Activated naive CD4-positive, alpha-beta T cell (primary cell): ENCODE measurements at places on chromosomes 7 and 10.

GRCh38 chr10:126518218-126519080 is 130.2 kb upstream of the ADAM12 start:
- DNase-seq: no peak

DNA sequence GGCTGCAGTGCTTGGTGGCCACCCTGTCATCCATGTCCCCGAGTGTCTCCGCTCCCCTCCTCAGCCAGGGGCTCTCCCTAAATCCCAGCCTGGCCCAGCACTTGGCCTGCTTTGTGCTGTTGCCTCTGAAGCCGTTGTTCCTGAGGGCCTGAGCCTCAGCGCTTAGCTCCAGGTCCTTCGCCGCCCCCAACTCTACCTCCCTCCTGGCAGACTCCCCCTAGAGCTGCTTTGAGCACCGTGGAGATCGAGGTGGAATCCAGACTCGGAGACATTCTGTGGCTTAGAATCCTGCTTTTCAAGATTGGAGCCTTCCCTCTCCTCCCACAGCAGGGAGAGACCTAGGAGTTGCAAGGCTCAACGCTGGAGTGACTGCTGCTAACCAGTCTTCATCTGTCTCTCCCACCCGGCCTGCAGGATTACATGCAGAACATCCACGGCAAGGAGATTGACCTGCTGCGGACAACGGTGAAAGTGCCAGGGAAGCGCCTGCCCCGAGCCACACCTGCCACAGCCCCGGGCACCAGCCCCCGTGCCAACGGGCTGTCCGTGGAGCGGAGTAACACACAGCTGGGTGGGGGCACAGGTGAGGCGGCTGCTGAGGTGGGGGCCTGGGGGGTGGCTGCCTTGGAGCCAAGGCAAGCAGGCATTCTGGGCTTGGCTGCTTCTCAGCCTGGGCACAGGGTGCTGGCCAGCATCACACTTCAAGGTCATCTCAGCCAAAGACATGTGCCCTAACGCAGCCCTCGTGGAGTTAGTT is 33.3 kb downstream of the GBX1 start:
- DNase-seq: no peak

DNA sequence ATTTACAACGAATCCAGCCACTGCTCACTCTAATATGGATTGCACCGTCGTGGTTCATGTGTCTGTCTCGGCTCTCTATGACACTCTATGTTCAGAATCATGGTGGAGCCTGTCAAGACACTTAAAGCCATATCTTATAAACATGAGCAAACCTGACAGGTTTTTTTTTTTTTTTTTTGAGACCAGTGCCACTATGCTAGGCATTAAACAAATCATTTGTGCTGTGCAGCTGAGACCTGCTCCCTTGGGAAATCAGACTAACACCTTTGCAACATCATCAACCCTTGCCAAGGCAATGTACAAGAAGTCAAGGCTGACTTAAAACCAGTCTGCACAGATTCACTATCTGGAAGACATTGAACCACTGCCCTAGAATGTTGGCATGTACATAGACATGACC is 181.2 kb upstream of the ANK3 start:
- DNase-seq: no peak

DNA sequence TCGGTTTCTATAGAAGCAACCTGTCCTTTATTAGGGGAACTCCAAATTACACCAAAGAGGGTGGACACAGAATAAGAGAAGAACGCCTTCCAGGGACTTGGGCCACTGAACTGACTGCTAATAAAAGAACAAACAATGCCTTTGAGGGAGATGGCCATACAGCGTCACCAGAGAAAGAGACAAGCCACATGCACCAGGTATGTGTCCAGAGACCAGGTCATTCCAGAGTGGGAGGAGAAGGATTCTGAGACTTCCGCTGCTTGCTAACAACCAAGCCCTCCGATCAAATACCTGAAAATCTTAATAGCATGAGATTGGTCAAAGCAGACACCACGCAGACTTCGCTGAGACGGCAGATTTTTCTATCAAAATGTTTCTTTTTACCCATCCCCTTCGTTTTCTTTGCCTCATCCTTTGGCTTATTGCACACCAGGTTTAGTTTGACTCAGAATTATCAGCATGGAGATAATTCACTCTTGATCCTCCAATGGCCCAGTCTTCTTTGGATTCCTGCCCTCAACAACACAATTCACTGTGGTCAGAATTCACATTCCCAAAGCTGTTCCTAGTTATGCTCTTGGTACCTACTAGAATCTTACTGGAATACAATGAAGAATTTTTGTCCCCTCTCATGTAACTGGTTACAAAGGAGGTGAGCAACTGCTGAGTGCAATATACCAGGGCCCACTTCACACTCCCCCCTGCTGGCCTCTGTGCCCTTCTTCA is 87.4 kb upstream of the DDC start:
- no peak for DNase-seq

GRCh38 chr10:69772933-69773704 is 28.6 kb upstream of the COL13A1 start:
- no peak for DNase-seq

DNA sequence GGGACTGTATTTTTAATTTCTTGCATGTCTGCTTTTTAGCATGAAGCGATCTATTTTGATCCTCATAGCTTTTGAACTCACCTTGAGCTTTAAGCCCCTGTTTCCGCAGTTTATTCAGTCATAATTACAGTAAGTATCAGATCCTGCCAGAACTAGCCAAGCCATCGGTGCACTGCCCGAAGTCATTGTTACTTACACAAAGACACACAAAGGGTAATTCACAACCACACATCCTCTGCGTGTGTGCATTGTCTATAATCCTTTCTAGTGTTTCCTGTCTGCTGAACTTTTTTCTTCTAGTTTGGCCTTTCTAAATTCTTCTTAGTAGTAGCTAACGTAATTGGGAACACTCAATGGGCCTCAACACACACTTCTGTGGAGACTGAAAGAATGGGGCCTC is 133.0 kb downstream of the SFMBT2 start:
- DNase-seq: no peak

DNA sequence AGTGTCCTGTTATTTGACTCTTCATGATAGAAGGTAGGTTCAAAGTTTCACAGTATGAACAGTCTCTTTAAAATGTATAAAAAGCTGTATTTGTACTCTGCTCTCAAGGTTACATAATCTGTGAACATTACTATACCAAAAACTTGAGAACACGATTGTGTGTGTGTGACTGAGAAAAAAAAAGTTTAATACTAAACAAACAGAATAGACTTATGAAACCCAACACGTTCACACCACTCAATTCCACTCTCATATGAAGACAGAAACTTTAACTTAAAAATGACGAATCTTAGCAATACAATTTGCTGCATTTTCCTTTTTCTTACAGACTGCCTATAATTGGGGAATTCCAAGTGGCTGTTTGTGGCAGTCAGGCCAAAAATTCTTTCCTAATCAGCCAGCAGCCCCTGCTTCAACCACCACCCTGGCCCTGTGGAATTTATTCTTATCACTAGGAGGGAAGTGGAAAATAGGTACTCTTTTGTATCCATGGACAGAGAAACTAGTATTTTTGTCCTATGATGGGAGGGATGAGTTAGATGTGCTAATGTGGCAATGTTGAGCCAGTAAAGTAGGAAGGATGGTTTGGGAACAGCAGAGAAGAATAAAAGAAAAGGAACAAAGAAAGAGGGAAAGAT is 42.8 kb downstream of the MINDY3 start:
- DNase-seq: no peak

- DNase-seq: no peak
These were observed 46.2 kb downstream of the CACUL1 start for GRCh38 chr10:118708571-118708970.
